Muscle of leg (tissue), 16 donors: ENCODE measurements at places on chromosomes 11 and 22. TPM values are rescaled to one million over a fixed set of nuclear protein-coding genes. Genes with fewer than 3 reads are reported as not detected.

DNA sequence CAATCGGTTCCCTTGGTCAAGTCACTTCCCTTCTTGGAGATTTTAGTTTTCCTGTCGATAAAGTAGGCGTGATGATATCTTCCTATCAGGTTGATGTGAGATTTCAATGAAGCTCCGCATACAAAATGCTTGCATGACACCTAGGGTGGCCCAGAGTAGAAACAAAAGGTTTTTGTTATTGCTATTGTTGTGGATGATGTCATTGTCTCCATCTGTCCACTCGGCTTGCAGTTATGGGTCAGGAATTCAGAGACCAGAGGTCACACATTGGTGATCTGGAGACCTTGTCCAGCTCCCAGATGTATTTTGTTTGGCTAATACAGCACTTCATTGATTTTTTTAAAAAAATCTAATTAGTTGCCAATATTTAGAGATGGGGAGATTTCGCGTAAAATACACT lies 382.1 kb downstream of the MN1 start:
- peak; percentile 53 for DNase-seq

Gene PHOX2A
- not detected for total RNA-seq

DNA sequence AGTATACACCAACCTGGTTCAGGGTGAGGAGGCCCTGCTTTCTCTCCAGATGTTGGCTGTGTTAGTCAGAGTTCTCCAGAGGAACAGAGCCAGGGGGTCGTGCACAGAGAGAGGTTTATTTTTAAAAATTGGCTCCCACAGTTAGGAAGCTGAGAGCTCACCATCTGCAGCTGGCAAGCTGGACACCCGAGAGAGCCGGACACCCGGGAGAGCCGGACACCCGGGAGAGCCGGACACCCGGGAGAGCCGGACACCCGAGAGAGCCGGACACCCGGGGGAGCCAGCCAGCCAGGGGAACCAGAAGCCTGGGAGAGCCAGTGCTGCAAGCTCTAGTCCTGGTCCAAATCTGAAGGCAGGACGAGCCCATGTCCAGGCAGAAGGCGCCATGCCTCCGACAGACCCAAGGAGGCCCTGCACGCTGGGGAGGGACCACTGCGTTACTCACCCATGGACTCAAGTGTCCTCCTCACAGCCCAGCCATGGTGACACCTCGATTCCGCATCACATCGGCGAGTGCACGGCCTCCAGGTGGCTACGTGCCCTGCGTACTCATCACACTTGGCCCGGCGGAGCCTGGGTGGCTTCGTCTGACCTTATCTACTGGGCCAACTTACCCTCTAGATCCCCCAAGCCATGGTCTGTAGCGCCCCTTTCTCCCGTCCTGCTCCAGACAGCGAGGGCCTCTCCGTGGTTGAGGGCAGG lies 99.0 kb downstream of the BRD1 start:
- no peak for DNase-seq

Gene UCP3
- 2.0 TPM for total RNA-seq

Gene TMEM191C
- total RNA-seq = 0.40 TPM

Gene PHLDB1
- total RNA-seq = 52.5 TPM

Gene SERPING1
- total RNA-seq = 31.4 TPM

GRCh38 chr11:11186249-11186648 lies 166.8 kb downstream of the CSNK2A3 start:
- no peak for DNase-seq
